ENCODE measurements at places on chromosomes 2 and 18. TPM values are rescaled to one million over a fixed set of nuclear protein-coding genes. Genes with fewer than 3 reads are reported as not detected.

Gene DYSF
- total RNA-seq: 0.15 TPM

Gene VWC2L
- not detected for total RNA-seq

Gene GREB1L
- total RNA-seq: not detected

Gene GPR45
- not detected for total RNA-seq

Gene RNF152
- total RNA-seq: 14.7 TPM

Gene TDRD15
- not detected for total RNA-seq

Gene SNTG2
- total RNA-seq: not detected

Gene UGT1A10
- not detected for total RNA-seq

Gene ALPP
- total RNA-seq: under 0.01 TPM

Gene APCDD1
- 4.5 TPM for total RNA-seq

Gene NEB
- total RNA-seq: 0.17 TPM

Gene IKZF2
- 15.6 TPM for total RNA-seq

Gene TEX44
- not detected for total RNA-seq

Gene CENPO
- total RNA-seq: 25.9 TPM

Gene MAP2
- total RNA-seq: 12.8 TPM

Gene CHRND
- not detected for total RNA-seq

Gene NRP2
- 18.5 TPM for total RNA-seq

Gene EPG5
- 79.1 TPM for total RNA-seq

Gene GREB1
- 2.2 TPM for total RNA-seq

Gene MEP1B
- total RNA-seq: 0.17 TPM

Gene PJVK
- total RNA-seq: 2.5 TPM

Gene CHST9
- total RNA-seq: not detected

Gene RAB6C
- not detected for total RNA-seq

Gene KLHL41
- 9.8 TPM for total RNA-seq

Gene SOWAHC
- 8.6 TPM for total RNA-seq

Measured in smooth muscle cell of trachea (primary cell).